ENCODE measurements at places on chromosomes 5 and 9. TPM values are rescaled to one million over a fixed set of nuclear protein-coding genes. Genes with fewer than 3 reads are reported as not detected.

TRIM14 gene
- total RNA-seq, result 20.8 TPM

LTC4S gene
- 9.5 TPM for total RNA-seq

- DNase-seq, result no peak
Observed at GRCh38 chr9:72383978-72384709, 19.1 kb upstream of the ZFAND5 start.

DNA sequence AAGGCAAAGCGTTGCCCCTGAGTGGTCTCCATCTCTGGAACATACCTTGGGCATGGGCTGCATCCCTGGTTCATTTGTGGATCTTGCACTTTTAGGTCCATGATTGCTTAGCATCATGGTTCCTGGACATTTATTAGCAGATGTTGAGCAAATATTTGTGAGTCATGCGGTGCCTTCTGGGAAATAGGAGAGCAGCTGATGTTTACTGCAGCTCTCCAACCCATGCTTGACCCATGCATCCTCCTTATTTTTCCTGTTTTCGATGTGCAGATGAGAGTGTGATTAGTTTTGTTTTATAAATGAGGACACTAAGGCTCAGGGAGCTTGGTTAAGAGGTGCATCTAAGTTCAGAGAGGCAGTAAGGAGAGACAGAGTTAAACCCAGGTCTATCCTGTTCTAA is 253.7 kb downstream of the ICE1 start:
- DNase-seq, result no peak

GRCh38 chr5:139645430-139645871 is 2.7 kb upstream of the CXXC5 start:
- no peak for DNase-seq

- no peak for DNase-seq
Observed at GRCh38 chr9:1207686-1208085, 157.5 kb downstream of the DMRT2 start.

TEX48 gene
- total RNA-seq, result not detected

GRCh38 chr5:101045689-101046088 is 142.6 kb upstream of the ST8SIA4 start:
- DNase-seq, result no peak

DNA sequence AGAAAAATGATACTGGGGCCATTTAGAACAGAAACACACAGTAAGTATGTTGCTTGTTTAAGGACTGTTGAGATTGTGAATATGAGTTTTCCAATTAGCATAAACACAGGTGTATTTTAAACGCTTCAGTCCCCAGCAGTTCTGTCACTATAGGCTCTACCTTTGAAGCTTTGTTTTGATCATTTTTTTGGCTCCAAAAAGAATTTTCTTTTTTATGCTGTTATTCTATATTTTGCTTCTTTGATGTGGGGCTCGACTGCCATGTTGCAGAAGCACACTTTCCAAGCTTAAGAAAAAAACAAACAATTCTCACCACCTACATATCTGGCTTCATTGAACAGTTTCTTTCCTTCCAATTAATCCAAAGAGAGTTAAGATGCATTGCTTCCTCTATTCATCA is 131.0 kb upstream of the DMAC1 start:
- no peak for DNase-seq

CORO2A gene
- 0.17 TPM for total RNA-seq

UBTD2 gene
- 9.7 TPM for total RNA-seq

PAPPA gene
- 3.7 TPM for total RNA-seq

DNA sequence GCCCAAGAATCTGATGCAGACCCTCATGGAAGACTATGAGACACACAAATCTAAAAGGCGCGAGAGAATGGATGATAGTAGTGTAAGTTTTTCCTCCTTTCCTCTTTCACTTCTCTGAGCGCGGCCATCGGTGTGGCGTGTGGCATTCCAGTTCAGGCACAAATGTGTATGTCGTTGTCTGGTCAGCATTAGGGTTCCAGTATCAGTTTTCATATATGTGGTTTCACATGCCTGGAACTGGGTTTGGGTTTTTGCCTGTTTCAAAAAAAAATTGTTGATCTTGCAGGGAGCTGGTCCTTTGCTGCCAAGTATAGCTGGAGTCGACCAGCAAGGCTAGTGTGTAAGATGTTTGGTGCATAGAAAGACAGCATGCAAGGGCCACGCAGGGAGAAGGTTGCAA is 51.5 kb downstream of the C9orf152 start:
- no peak for DNase-seq

- no peak for DNase-seq
Observed at GRCh38 chr5:14505310-14506139, 76.1 kb upstream of the OTULINL start.
